Cardiac fibroblast (primary cell): ENCODE measurements at places on chromosomes 12 and 14.

- DNase-seq: peak; percentile 42
These were observed 18.7 kb upstream of the CPM start for GRCh38 chr12:68951652-68952051.

DNA sequence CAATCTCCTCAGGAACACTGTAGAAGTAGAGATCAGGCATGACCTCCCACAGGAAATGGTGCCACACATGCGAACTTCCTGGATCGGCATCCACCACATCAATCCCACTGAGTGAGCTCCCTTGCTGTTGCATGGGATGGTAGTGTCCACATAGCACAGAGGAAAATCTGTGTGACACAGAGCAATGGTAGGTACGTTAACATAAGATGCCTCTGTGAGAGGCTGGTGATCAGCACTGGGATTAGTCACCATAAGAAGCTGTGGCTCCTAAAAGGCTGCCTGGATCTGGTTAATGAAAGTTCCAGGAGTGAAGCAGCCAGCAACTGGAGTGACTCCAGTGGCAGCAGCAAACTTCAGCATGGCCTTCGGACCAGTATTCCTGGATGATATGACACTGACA, 21.8 kb downstream of the WDHD1 start:
- DNase-seq: no peak

DNA sequence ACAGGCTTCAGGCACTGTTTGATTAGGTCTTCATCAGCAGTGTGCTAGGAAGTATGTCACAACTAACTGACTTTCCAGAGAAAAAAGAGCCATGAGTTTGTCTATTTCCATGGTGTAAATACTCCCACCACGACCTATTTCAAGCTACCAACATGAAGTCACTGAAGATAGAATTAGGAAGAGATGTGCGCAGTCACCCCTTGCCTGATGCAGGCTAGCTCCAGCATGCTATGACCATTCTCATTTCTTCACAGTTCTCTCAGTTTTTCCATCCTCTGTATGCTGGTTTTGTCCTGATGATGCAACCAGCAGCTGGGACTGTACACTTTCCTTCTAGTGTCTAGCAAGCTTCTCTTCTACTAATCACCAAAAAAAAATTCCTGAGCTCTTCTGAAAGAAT, 191.6 kb upstream of the NUDT4 start:
- peak; percentile 63 for DNase-seq

DNA sequence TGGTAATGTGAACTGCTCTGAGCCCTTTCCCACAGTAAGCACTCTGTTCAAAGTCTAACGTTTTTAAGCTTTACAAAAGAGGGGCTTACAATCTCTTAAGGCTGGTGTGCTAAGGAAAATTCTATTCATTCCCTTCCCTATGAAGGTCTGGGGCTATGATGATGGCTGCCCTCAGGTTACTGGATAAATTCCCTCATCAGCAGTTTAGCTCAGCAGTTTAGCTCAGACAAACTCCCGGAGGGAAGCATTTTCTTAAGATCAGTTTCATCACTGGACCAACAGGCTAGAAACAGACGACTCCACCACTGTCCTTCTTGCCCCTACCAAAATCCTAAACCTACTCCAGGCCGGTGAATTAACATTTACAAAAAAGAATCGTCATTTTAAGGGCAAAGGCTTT, 19.1 kb downstream of the ERP29 start:
- DNase-seq: no peak

GRCh38 chr14:29391801-29392200, 535.8 kb downstream of the PRKD1 start:
- DNase-seq: no peak

GRCh38 chr12:70430400-70430799, 64.3 kb downstream of the KCNMB4 start:
- no peak for DNase-seq

GRCh38 chr12:90940872-90941499, 14.0 kb downstream of the CCER1 start:
- peak; percentile 85 for DNase-seq
